Putamen (tissue), 1 donor: ENCODE measurements at places on chromosomes 7 and 10.

GRCh38 chr7:140694592-140694991 is 1.9 kb upstream of the NDUFB2 start:
- DNase-seq, result no peak

DNA sequence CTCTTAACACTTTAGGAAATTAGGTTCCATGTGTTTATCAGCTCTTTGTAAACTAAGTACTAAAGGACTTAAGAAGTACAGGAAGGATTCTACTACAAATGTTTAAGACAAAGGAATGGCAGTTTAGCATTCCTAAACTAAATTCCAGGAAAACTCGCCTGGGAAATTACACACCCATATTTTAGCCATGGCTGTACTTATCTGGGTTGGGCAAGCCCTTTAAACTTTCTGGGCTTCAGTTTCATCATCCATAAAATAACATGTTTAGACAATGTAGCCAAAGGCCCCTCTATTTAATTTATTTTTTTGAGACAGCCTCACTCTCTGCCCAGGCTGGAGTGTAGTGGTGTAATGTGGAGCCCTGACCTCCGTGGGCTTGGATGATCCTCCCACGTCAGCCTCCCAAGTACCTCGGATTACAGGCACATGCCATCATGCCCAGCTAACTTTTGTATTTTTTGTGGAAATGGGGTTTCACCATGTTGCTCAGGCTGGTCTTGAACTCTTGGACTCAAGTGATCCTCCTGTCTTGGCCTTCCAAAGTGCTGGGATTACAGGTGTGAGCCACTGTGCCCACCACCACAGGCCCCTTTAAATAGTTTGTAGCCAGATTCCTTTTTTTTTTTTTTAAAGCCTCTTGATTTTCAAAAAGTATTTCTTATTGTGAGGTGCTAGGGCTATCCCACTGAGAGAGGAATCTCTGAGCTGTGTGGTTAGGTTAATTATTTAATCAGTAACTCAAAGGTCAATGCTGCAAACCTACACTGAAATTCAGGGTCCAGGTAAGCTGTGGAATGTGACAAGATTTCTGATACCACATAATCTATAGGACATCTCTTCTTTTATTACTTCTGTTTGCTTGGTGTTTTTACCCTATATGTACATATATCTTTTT is 32.1 kb downstream of the TMEM60 start:
- DNase-seq, result no peak

GRCh38 chr10:89043052-89043451 is 52.5 kb downstream of the FAS start:
- no peak for DNase-seq

DNA sequence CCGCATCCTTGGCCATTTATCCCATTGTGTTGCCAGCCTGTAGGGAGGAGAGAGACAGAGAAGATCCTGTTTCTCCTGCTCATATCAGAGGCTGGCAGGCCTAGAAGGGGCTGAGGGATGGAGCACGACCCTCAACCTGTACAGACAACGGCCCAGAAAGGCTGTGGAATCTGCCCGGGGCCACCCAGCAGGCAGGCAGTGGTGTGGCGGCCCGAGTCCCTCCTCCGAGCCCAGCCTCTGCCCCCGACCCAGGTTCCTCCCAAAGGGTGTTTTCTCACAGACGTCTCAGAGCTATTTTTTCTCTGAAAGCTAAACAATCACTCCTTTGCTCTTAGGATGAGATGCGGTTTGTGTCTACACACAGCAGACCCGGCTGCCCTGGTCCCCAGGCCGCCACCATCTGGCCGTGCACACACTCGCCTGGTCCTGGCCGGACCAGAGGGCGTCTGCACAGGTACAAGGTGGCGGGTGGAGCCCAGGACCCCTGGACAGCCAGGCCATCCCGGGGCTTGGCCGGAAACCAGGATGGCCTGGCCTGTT is 69.3 kb downstream of the FOXL3 start:
- no peak for DNase-seq

DNA sequence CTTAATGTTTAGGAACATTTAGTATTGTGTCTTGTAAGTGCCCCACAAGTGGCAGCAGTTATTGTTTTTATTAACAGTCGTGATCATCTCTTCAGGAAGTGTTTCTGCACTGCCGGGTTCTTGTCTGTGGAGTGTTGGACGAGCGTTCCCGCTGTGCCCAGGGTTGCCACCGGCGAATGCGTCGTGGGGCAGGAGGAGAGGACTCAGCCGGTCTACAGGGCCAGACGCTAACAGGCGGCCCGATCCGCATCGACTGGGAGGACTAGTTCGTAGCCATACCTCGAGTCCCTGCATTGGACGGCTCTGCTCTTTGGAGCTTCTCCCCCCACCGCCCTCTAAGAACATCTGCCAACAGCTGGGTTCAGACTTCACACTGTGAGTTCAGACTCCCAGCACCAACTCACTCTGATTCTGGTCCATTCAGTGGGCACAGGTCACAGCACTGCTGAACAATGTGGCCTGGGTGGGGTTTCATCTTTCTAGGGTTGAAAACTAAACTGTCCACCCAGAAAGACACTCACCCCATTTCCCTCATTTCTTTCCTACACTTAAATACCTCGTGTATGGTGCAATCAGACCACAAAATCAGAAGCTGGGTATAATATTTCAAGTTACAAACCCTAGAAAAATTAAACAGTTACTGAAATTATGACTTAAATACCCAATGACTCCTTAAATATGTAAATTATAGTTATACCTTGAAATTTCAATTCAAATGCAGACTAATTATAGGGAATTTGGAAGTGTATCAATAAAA is 22.2 kb downstream of the PLA2G12B start:
- no peak for DNase-seq

DNA sequence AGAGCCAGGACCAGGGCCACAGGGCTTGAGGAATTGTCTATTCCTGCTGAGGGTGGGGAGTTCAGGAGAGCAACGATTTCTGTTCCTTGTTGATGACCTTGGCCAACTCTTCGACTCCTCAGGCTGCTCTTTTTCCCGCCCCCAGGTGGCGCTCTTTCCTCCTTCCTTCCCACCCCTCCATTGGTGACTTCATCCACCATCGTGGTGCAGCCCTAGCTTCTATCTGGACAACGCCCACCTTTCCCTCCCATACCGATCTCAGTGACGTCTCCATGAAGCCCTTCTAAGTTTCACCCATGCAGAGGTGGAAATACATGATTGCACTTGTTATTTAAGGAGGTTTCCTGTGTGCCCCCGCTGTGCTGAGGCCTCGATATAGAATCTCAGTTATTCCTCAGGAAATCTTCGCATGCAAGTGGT is 22.1 kb upstream of the CARD11 start:
- no peak for DNase-seq

- DNase-seq, result no peak
These were observed 31.8 kb upstream of the SRGN start for GRCh38 chr10:69056129-69056528.

- DNase-seq, result peak; percentile 37
These were observed 270.8 kb downstream of the GATA3 start for GRCh38 chr10:8325024-8325980.

DNA sequence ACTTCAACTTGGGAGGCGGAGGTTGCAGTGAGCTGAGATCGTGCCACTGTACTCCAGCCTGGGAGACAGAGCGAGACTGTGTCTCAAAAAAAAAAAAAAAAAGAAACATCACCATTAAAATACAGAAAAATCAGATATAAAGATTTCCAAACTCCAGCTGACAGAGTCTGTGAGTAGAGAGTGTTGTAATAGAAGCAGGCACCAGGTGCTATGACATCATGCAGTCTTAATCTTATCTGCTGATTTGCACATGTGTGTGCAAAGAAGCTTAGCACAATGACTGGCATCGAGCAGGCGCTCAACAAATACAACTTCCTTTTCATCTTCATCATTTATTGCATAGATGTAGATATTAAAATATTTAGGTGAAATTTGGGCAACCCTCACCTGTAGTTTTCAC is 92.2 kb downstream of the PRKCQ start:
- no peak for DNase-seq

GRCh38 chr10:130990486-130990885 is 321.0 kb downstream of the TCERG1L start:
- no peak for DNase-seq

GRCh38 chr7:84055904-84056605 is 138.5 kb downstream of the SEMA3A start:
- no peak for DNase-seq

DNA sequence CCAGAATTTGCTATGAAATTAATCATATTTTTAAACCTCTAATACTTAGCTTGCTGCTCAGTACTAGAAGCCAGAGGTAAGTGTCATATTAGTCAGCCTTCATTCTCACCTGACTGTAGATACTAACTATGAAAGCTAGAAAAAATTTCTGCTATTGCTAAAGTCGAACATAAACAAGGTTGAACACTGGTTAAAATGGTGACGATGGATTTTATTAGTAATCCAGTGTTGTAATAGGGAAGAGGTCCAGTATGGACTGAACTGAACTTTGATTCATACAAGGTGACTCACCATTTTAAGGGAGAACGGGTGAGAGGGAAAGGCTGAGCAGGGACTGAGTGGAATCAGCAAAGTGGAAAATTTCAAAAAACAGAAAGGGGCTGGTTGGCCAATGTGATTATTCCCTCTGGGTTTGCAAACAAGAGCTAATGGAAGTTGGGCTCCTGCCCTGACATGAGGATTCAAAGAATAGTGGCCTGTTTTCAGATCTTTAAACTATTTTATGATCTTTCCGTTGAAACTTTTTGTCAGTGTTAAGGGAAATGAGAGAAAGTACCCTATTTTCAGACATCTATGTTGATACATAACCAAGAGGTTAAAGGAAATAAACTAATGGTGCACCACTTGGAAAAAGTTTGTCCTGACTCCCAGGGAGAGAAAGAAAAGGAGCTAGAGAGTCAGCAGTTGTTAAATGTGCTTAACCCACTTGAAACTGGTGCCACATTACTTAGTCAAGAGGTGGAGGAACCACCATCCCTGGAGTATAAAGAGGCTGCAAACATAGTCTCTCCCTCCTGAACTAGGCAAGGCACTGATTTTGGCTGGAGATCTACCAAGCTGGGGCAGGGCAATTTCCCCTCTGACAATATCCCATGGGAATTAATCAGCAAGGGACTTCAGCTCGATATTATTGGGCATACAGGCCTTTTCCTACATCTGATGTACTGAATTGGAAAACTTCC is 15.3 kb upstream of the AKR1C1 start:
- DNase-seq, result peak; percentile 12

GRCh38 chr10:34730726-34731125 is 84.4 kb downstream of the PARD3 start:
- DNase-seq, result no peak

DNA sequence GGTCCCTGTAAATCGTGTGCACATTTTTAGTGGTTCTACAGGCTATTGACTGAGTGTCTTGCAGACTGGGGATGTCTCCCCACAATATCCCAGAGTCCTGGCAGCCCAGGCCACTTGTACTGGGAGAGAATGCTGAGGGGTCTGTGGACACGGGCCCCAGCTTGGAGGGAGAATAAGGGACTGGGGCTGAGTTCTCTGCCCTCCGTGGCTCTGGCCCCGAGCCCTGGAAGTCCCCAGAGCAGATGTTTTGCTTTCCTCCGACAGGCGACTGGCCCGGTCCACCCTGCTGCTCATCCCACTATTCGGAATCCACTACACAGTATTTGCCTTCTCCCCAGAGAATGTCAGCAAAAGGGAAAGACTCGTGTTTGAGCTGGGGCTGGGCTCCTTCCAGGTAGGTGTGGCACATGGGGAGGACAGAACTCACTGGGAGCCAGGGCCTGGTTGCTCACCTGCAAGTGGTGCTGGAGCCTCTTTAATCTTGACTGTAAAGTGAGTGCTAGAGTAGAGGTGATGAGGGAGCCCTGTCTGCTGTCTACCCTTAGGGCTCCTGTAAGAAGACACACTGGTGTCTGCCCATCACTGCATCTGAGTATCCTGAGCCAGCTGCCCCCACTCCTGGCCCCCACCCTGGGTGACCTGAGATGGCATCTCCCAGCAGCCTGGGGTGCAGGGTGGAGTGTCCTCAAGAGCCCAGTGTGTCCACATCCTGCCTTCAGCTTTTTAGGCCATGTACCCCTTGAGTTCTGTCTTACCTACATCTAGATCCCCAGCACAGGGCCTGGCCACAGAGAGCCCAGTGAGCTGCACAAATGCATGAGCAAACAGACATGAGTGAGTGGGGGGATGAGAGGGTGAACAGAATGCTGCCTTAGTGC is 51.1 kb downstream of the ADCYAP1R1 start:
- no peak for DNase-seq

DNA sequence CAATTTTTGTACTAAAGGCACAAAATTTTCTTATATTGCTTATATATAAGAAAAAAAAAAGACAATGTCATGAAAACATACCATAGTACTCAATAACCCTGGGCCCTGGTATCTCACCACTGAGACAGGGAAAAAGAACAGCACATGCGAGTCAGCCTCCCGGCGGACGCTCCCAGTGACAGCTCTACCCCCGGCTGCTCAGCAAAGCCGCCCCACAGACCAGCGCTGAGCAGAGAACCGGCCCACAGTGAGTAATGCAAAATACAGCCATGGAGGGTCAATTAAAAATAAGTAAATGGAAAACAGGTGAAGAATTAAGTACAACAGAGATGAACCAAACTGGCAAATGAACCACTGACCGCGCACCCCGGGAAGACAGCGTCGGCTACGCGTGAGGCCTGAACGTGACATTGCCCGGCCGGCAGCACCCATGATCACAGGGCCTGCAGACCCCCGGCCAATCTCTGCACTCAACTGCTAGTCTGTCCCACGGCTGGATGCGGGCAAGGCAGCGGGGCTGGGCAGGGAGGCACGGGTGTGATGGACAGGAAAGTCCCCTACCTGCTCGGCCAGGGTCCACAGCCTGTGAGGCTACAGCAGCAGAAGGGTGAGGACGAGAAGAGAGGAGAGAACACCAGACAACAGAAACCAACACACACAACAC is 175.9 kb downstream of the ZMYND11 start:
- no peak for DNase-seq

- no peak for DNase-seq
These were observed 128.6 kb downstream of the MLLT10 start for GRCh38 chr10:21662635-21663034.

GRCh38 chr10:33333260-33334101 is 986 bp downstream of the NRP1 start:
- DNase-seq, result no peak

- DNase-seq, result no peak
These were observed 32.7 kb upstream of the MACC1 start for GRCh38 chr7:20249920-20250319.

DNA sequence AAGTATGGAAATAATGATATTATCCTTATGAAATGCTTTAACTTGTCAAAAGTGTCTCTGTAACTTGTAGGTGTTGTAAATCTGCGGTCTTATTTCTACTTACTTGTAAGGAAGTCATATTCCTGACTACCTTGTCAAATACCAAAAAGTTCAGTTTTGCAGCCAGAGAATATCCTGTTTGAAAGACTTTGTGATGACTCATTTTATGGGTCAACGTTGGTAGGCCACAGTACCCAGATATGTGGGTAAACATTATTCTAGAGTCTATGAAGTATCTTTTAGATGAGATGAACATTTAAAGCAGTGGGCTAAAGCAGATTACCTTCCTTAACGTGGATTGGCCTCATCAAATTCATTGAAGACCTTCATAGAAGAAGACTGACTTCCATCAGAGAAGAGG is 195.3 kb downstream of the PPP1R9A start:
- no peak for DNase-seq

DNA sequence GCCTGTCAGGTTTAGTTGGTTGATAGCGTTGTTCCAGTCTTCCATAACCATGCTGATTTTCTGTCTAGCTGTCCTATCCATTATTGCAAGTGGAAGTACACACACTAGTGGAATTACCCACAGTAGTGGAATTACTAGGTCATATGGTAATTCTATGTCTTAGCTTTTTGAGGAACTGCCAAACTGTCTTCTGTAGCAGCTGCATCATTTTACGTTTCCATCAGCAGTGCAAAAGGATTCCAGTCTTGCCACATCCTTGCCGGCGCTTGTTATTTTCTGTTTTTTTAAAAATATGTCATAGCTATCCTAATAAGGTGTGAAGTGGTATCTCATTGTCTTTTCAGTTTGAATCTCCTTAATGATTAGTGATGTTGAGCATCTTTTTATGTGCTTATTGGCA is 17.2 kb upstream of the RHBDD2 start:
- DNase-seq, result no peak
